ENCODE measurements at places on chromosomes 2 and 18. TPM values are rescaled to one million over a fixed set of nuclear protein-coding genes. Genes with fewer than 3 reads are reported as not detected.

The SANBR gene
- 10.1 TPM for total RNA-seq

The SLC35F6 gene
- total RNA-seq = 30.4 TPM

The DSG2 gene
- total RNA-seq = 2.3 TPM

The NPHP1 gene
- 6.9 TPM for total RNA-seq

The NTSR2 gene
- not detected for total RNA-seq

The PAIP2B gene
- total RNA-seq = 0.85 TPM

The SGO2 gene
- total RNA-seq = 2.1 TPM

The ATP6V1C2 gene
- under 0.01 TPM for total RNA-seq

All from smooth muscle cell of bladder (primary cell).